Daoy (cell line): ENCODE measurements at places on chromosomes 11 and 22. TPM values are rescaled to one million over a fixed set of nuclear protein-coding genes. Genes with fewer than 3 reads are reported as not detected.

GRCh38 chr22:36497910-36498665, 8.8 kb downstream of the FOXRED2 start:
- no peak for DNase-seq

Gene LGR4
- total RNA-seq: 54.8 and 59.3 TPM in 2 replicates

- no peak for DNase-seq
Measured at GRCh38 chr11:10181811-10182210, 112.2 kb downstream of the SBF2 start.

DNA sequence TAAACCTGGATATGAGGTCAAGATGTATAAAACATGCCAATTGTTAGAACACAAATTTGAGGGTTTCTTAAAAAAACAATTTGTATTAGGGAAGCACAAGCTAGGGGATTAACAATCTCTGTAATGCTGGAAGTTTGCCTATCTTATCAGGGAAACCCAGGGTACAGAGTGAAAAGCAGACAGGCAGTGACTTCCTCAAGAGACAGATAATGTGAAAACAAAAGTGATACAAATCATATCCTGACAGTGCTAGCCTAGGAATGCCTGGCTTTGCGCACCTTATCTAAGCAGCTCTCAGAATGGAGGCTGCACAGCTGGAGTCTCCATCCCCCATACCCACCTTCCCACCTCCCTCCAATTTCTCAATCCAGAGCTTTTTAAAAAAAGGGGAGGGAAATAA, 22.5 kb upstream of the RBX1 start:
- DNase-seq: no peak

DNA sequence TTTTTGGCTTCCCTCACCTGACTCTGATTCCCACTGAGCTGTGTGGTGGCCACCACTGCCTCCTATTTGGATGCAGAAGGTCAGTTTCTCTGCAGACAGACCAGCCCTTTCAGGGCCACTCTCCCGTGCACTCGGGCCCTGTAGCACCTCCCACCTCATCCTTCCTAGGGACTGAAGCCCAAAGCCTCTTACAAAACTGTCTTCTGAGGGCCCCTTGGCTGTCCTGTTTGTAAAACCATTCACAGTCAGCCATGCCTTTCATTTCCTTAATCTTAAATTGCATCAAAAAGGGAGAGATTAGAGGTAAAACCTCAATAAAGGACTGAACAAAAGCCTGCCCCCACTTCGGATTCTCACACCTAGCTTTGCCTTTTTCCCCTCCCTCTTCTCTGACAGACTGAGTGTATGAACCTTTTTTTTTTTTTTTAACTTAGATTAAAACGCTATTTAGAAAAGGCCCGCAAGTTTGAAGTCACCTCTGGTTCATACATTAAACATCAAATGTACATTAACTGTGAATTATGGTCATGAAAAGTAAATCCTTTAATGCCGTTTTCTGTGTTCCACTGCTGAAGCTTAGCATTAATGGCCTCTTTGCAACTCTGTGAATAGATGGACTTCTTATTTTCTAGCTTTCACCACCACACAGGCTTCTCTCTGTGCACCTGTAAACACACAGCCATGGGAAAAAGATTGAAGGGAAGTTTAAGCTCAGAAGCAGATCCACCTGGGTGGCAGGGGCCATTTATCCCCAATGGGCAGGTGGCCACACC, 247.2 kb upstream of the CADM1 start:
- no peak for DNase-seq

DNA sequence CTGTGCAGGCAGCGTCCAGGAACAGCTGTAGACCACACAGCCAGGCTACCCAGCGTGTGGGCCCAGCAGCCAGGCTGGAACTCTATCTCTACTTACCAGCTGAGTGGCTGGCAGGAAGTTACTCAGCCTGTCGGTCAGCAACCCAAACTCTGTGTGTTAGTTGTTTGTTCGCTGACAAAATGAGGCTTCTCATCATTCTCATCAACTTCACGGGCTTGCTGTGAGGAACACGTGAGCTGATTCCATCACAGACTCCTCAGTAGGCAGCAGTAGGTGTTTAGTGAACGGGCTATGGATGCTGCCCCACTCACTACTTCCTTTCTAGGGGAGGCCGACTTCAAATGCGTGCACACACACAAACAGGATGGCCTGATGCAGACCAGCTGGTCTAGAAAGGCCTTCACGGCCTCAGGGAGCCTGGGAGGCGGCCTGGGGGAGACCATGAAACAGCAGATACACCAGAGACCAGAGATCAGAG, 830 bp upstream of the SPDYC start:
- peak; percentile 76 for DNase-seq
